ENCODE measurements at places on chromosomes 11 and 22. TPM values are rescaled to one million over a fixed set of nuclear protein-coding genes. Genes with fewer than 3 reads are reported as not detected.

Gene SERHL2
- 2.2 TPM for total RNA-seq

Gene MMP8
- not detected for total RNA-seq

DNA sequence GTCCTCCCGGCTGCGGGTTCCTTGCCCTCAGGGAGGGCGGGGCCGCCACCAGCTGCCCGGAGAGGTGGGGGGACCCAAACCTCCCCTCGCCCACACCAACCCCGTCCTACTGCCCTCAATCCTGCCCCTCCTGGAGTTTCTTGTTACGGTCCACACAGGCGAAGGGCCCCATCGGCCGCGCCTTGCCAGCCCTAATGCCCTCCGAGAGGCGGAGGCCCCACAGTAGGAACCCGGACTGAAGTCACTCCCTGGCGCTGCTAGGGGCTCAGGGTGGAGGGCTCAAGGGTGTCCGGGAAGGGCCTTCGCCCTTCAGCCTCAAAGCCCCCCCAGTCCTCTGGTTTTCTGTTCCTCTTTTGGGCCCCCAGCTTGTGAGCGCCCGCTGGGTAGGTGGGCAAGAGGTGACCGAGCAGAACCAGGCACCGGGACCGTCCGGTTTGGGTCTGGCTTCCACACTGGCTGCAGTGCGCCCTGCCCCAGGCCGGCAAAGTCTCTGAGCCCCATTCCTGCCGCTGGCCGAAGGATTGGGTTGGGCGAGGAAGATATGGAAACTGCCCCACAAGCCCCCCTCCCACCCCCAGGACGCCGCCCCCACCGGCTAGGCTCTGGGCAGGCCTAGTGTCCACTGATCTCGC, 24.5 kb downstream of the DUSP8 start:
- no peak for DNase-seq

DNA sequence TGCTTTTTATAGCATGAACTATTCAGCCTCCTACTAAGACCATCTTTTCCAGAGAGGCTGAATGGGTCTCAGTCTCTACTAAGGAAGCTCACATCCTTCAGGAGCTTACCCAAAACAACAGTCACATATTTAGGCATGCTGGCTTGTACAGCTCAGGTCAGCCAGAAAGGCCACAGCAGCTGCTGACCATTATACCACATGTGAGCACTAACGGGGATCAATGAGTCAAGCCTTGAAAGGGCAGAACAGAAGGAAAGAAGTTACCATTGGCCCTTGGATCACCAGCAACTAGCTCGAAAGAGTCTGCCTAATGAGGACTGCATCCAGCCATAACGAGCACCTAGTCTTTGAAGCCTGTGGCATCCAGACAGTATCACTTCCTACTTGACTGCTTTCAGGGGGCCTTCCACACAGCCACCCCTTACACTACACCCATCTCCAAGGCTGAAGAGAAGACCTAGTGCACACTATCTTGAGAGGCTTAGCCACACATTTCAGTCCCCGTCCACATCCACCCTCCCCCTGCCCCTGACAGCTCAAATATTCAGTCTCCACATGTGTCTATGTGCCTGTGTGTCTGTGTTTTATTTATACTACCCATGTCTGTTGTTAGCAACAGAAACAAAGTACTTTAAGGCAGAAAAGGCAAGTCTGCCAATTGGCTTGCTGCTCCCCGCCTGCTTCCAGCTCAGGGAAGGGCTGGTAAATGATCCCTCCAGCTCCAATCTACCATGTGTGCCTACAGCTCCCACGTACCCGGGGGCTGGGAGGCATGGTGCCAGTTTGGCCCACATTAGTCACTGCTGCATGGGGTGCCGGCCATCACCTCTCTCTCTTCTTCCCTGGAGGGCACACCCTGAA, 95.5 kb downstream of the RPL27A start:
- DNase-seq, result peak; percentile 54

DNA sequence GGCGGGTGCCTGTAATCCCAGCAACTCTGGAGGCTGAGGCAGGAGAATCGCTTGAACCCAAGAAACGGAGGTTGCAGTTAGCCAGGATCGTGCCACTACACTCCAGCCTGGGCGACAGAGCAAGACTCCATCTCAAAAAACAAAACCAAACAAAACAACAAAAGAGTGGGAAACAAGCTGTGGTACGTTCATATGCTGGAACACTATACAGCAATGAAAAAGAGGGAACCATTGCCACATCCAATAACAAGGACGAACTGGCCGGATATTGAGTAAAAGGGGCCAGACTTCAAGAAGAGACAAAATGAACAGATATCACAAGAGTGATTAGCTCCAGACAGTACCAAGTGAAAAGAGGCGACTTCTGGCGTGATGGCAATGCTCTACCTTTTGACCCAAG, 4.9 kb downstream of the MACROD1 start:
- DNase-seq, result no peak

Gene DAGLA
- 4.2 TPM for total RNA-seq

GRCh38 chr22:49951000-49951677, 9.4 kb upstream of the PIM3 start:
- DNase-seq, result peak; percentile 51

Gene MMP10
- total RNA-seq, result 3.6 TPM

GRCh38 chr11:79312617-79313529, 128.0 kb downstream of the TENM4 start:
- peak; percentile 46 for DNase-seq

Gene OR4C46
- total RNA-seq, result not detected
